ENCODE measurements at places on chromosomes 2 and 18.

- no peak for DNase-seq
These were observed 41.0 kb downstream of the BIN1 start for GRCh38 chr2:127065940-127066318.

DNA sequence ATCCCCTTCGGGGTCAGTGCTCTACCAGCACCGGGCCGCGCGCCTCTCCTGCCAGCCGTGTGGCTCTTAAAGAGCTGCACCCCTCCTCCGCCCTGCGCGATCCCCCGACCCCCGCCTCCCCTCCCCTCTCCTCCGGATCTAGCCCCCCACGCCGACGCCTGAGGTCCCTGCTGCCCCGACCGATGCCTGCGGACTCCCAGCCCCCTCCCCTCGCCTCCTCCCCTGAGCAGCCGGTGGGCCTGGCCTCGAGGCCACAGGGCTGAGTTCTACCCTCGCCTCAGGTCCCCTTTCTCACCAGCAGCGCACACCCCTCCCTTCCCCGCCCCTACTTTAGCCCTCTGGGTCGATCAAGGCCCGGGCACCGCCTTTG lies 5.8 kb upstream of the SIX3 start:
- no peak for DNase-seq

DNA sequence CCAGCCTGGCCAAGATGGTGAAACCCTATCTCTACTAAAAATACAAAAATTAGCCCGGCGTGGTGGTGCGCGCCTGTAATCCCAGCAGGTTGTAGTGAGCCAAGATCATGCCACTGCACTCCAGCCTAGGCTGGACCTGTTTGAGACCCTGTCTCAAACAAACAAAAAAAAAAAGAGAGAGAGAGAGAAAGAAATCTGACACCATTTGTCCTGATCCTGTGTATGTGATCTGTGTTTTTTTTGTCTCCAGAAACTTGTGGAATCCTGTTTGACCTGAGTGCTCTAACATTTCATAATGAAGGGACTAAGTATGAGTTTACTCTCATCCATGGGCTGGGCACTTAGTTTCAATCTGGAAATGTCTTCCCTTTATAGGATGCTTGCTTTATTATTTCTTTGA lies 6.4 kb upstream of the ITPRIPL1 start:
- no peak for DNase-seq

DNA sequence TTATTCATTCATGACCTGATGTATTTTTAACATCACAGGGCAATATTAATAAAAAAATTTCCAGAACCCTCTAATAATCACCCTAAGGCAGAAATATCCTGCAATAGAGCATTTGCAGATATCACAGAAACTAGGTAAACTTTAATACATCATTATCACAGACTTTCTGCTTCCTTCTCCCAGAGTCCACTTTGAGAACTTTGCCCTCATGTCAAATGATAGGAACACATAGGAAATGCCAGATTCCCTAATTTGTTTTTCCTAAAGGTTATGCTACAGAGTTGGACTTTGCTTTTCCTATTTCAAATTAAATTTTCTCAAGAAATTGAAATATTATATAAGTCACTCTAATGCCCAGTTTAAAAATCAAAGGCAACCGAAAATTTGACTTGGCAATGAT lies 352.8 kb upstream of the LRP1B start:
- DNase-seq = no peak

GRCh38 chr2:26696351-26696816 lies 3.9 kb downstream of the KCNK3 start:
- DNase-seq = no peak

DNA sequence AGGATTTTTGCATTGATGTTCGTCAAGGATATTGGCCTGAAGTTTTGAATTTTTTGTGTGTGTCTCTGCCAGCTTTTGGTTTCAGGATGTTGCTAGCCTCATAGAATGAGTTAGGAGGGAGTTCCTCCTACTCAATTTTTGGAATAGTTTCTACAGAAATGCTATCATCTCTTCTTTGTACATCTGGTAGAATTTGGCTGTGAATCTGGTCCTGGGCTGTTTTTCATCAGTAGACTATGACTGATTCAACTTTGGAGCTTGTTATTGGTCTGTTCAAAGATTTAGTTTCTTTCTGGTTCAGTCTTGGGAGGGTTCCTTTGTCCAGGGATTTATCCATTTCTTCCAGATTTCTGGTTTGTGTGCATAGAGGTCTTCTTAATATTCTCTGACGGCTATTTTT lies 166.7 kb downstream of the ST6GAL2 start:
- no peak for DNase-seq

DNA sequence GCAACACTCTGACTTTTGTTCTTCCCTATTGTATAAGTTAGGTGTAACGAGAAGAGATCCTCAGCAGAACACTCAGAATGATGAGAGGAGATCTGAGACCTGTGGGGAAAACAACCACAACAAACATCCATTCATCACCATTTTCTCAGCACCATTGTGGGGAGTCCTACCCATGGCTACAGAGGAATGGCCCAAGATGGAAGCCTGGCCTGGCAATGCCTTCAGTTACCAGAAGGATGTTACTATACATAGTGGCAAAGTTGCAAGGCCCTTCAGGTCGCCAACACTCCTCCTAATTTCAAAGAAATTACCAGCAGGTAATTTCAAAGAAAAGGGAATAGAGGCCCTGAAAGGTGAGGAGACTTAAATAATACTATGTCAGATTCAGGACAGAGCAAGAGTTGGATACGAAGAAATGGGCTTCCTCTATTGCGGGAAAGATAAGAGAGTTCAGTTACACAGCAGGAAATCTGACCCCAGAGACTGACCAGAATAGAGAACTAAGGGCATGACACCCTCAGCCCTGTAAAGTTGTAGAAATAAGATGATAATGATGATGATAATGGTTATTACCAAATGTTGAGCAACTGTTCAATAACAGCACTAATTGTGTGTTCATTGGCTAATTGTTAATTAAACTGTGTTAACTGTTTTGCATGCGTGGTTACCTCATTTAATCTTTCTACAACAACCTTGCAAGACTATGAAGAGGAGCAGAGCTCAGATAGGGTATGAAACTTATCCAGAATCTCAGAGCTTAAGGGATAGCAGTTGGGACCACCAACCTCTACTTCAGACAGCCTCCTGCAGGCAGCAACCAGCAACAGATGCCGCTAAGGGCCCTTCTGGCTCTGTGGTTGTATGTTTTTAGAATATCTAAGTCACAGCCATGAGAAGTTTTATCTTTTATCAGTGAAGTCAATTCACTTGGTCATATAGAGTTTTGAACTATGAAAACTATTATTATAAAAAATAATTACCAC lies 37.5 kb downstream of the DHRS9 start:
- DNase-seq = no peak

- peak; percentile 16 for DNase-seq
These were observed 22.8 kb downstream of the TTLL4 start for GRCh38 chr2:218733171-218734021.

- DNase-seq = no peak
These were observed 72.6 kb upstream of the FIGN start for GRCh38 chr2:163808406-163808805.

DNA sequence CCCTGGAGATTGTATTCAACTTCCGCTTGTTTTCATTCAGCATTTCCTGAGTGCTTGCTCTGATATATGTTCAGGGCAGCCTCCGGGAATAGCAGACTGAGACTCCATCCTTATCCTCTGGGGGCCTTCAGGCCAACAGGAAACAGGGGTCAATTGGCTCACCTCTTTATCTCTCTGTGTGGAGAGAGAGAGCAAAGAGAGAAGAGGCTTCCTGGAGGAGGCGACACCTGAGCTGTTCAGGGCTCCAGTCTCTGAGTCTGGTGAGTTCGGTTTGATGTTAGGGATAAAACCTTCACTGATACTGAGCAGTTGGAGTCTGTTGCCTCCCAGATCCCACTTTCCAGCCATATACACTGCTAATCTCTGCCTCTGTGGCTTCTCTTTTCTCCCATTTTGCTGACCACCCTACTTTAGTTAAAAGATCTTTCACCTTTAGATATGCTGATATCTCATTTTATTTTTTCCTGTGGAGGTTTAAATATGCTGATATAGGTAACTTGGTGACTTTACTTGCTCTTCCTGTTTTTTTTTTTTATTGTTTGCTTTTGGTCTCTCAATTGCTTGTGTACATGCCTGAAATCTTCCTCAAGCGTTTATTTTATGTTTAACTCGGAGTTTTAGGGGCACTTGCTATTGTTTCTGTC lies 56.9 kb downstream of the KCNS3 start:
- no peak for DNase-seq

DNA sequence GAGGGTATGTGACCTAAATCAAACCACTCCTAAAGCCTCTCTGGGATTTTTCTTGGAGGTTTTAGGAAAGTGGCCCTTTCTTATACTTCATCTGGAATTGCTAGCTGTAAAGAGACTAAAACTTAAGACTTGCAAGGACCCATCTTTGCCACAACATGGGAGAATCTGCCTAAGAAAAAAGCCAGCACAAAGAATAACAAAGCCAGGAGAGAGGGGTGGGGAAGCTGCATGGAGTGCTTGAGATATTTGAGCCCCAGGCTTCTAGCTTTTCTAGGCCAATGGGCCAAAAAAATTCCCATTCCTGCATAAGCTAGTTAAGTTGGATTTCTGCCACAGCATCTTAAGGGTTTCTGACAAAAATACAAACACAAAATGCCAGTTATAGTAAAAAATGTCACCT lies 38.5 kb upstream of the LYPD6 start:
- no peak for DNase-seq

Data from Peyer's patch (tissue), 4 donors.